ENCODE measurements at places on chromosomes 2 and 18.

GRCh38 chr2:100513650-100514049, 43.4 kb downstream of the NMS start:
- DNase-seq, result no peak

GRCh38 chr2:190062601-190063000, at the start of gene MSTN:
Gene MSTN, minus strand, starts transcription at chr2:190062729. Its CDS starts 133 bp downstream, at chr2:190062596.
- no peak for DNase-seq

DNA sequence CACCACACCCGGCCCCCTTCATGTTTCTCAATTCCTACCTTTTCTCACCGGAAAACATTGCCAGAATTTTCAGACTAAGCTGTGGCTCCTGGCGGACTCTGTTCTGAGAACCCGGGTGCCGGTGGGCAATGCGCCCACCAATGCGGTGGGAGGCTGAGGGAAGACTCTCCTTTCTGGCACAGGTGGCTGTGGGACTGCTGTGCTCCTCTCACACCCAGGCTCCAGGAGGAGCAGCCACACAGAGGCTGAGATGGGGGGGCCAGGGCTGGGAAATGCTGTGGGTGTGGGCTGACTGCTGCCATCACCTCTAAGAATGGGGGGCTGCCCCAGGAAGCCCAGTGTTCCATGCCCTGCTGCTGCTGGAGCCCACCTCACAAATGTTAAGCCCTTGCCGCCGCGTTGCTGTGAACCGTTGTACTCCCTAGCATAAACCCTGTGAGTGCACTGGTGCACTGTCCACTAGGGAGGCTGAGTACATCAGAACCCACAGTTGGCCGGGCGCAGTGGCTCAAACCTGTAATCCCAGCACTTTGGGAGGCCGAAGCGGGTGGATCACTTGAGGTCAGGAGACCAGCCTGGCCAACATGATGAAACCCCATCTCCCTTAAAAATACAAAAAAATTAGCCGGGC, 152.6 kb downstream of the LDLRAD4 start:
- no peak for DNase-seq

DNA sequence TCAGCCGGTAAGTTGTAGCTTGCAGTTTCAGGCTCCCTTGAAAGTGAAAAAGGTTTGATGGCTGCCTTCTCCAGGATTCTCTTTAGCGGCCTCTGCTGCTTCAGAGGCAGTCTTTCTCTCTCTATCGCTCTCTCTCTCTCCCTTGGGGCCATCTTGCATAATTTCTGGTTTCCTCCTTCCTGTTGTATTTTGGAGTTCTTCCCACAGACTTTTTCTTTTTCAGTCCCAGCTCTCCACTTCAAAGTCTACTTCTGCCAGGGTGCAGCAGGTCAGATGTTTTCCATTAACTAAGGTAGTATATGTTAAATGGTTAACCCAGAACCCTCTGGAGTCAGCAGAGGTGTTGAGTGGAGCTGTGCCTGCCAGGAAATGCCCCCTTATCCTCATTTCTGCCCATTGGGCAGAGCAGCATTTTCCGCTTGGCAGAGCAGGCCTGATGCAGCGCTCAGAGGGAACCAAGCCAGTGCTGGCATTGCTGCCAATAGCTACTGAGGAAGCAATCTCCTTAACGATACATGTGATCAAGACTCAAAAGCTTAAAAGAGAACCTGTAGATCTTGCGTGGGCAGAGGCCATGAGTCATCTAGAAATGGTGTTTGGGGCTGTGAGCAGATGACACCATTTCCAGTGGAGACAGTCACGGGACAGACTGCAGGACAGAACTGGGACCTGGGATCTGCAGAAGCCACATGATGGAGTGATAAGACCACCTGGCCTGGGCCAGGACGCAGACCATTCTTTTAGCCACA, 20.8 kb downstream of the DBI start:
- peak; percentile 11 for DNase-seq

DNA sequence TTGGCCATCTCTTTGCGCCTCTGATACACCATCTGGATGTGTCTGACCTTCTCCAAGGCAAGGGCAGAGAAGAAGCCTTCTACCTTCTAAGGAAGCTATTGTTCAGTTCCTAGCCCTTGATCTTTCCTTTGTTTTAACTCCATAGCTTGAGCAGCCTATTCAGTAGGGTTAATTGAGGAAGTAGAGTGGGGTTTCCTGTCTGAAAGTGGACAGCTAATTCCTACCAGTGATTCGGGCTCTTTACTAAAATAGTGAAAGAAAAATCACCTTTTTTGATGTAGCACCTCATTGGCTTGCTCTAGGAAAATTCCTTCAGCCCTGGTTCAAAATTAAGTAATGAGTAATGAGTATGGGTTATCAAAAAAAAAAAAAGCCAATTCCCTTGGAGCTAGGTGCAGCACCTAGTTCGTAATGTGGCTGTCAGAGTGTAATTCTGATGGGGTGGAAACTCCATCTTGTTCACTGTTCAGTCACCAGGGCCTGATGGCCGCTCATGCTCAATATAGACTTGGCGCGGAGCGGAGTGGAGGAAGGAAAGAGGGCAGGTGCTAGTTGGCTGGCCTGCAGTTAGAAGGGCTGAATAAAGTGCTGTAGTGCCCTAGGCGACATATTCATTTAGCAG, 2.9 kb upstream of the MGAT5 start:
- no peak for DNase-seq

- no peak for DNase-seq
Observed at GRCh38 chr18:61173554-61173953, 159.7 kb upstream of the CDH20 start.

Data from type B pancreatic cell (in vitro differentiated cells).